ENCODE measurements at places on chromosomes 7 and 10. TPM values are rescaled to one million over a fixed set of nuclear protein-coding genes. Genes with fewer than 3 reads are reported as not detected.

GRCh38 chr7:148334959-148335577 lies 255.5 kb upstream of the C7orf33 start:
- DNase-seq: peak; percentile 17

DNA sequence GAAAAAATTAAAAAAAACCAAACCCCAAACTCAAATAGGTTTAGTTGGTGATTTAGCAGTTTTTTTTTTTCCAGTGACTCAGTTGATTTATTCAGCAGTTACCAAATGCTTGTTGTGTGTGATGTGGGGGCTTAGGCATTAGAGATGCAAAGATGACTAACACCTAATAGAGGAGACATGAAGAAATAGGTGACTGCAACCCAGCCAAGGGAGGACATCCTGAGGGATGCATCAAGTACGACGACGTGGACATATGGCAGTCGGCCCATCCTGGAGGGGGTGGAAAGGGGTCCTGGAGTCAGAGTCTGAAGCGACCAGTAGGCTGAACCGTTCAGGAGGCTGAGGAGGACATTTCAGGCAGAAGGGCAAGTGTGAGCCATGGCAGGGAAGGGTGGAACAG lies 35.5 kb downstream of the LRMDA start:
- no peak for DNase-seq

RPEL1 gene
- 0.18 TPM for polyA plus RNA-seq

GCC1 gene
- 8.0 TPM for polyA plus RNA-seq

DNA sequence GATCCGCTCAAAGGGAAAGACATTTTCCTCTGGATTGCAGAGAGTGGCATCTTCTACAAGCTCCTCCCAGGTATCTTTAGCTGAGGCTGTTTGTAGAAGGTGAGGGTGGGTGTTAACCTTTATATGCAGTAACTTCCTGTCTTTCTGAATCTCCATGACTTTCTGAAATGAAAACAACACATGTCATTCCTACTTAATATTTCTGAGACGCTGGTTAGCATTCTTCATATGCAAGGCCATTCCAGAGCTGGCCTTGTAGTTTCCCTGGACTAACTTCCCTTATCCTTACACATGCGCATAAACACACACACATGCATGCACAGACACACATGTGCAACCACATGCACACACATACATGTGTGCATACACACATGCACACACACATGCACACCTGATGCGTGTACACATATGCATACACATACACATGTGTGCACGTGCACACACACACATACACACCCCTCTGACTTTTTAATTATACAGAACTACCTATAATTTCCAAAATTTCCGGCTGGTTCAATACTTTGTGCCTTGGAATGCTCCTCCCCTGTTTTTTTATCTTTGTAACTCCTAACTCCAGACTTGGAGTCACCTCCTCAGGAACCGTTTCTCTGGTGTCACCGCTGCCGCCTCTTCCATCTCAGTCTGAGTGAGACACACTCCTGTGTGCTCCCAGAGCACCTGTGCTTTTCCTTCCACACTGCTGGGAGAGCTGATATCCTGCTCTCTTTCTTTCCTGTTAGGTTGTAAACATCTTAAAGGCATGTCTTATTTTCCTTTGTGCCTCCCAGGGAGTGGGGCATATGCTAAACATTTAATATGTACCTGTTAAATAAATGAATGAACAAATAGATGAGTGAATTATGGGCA lies 55.2 kb downstream of the LRRC18 start:
- no peak for DNase-seq

SFTPA1 gene
- polyA plus RNA-seq: not detected

GRCh38 chr10:6052247-6053221 lies 9.6 kb downstream of the IL2RA start:
- no peak for DNase-seq

DNA sequence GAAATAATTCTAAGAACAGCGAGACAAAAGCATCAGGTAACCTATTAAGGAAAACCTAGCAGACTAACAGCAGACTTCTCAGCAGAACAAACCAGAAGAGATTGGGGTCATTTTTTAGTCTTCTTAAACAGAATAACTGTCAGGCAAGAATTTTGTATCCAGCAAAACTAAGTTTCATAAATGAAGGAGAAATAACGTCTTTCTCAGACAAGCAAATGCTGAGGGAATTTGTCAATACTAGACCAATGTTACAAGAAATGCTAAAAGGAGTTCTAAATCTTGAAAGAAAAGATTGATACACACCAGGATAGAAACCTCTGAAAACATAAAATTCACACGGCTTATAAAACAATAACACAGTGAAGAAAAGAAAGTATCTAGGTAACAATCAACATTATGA lies 22.6 kb downstream of the BICC1 start:
- DNase-seq: no peak

Measured in fibroblast of lung (primary cell).